ENCODE measurements at places on chromosomes 16 and 17.

DNA sequence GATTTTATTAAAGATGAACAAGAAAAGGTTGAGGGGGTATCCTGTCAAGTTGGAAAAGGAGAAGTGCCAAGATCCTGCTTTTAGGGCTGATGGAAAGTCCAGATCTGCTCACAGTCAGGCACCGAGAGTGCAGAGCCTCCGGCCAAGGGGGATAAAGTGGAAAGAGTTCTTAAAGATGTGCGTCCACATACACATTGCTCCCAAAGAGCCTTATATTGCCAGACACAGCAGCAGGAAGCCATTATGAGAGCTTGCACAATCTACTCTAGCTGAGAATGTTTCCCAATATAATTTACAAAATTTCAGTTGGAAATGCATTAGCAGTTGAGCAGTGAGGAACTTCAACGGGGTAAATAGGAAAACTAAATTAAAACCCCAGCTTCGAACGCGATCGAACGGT lies 95.6 kb downstream of the SALL1 start:
- DNase-seq: no peak

GRCh38 chr17:13940858-13941665 lies 128.2 kb upstream of the COX10 start:
- no peak for DNase-seq

DNA sequence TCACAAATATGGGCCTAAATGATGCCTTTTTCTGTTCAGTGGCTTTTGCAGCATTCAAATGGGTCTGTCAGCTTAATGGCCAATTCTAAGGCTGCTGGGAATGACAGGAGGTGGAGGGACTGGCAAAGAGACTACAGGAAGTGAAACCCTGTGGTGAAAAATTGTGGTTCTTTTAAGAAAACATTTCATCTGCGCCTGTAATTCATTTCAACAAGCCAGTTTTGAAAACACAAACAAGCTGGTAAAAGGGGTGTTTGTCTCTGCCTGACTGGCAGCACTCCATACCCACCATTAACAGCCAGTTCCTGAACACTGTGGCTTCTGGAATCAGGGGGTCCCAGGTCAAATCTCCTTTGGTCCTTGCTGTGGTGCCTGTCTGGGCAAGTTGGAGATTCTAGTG lies 3.6 kb upstream of the KDM8 start:
- no peak for DNase-seq

DNA sequence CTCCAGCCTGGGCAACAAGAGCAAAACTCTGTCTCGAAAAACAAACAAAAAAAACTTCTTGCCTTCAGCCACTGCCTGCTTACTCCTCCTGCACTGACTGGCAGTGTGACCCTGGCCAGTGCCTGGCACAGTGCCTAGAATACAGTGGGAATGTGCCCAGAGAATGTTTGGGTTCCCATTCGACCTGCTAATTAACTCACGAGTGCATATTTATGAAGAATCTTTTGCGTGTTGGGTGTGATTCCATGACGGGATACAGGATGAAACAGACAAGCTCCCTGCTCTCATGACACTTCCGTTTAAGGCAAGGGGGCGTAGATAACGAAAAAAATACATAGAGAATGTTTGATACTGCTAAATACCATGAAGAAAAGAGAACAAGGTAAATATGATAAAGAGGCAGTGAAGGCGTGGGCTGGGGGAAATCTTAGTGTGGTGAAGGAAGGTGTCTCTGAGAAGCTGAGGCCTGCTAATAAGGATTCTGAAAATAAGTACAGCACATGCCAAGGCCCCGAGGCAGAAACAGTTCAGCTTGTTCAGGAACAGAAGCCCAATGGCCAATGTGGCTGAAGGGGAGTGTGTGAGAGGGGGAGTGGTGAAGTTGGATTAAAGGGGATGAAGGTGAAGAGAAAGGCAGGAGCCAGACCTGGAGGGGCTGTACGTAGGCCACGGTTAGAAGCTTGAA lies 4.3 kb downstream of the ABI3 start:
- DNase-seq: no peak

GRCh38 chr16:1431497-1432270 lies 806 bp downstream of the PERCC1 start:
- no peak for DNase-seq

GRCh38 chr17:65345261-65346005 lies 208.3 kb downstream of the RGS9 start:
- DNase-seq: no peak

DNA sequence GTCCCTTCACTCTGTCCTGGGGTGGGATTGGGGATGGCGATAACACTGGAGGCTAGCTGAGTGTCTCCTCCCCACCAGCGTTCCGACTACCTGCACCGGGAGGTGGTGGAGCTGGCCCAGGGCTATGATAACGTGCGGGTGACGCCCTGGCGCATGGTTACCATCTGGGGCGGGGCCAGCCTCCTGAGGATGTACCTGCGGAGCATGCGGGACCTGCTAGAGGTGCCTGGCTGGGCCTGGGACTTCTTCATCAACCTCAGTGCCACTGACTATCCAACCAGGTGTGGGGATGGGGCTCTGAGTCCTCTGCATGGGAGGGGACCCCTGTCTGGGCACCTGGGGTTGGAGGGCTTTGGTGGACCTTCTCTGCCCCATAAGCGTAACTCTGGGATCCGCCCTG lies 8.8 kb downstream of the XYLT2 start:
- no peak for DNase-seq

DNA sequence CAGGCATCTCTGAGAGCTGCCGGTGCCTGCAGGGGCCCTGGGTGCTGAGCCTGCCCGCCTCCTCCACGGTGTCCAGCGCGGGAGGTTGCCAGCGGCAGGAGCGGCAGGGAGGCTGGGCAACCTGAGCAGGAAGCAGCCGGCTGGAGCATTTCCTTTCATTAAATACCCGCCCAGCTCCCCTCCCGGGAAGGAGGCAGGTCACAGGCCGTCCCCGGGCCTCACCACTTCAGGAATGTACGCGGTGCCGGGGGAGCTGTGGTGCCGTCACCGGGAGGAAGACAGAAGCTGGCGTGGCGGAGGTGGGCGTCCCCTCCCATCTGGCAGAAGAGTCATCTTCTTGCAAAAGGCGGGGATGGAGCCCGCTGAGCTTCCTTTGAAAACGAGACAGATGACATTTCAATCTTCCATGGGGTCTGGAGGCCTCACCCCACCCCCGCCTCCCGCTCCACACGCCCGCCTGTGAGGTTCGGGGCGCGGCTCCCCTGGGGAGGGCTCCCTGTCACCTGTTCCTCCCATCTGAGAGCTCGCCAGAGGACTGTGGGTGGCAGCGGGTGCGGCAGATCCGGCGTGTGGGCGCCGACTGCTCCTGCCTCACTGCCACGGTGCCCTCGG lies 16.0 kb downstream of the SOX8 start:
- DNase-seq: no peak

DNA sequence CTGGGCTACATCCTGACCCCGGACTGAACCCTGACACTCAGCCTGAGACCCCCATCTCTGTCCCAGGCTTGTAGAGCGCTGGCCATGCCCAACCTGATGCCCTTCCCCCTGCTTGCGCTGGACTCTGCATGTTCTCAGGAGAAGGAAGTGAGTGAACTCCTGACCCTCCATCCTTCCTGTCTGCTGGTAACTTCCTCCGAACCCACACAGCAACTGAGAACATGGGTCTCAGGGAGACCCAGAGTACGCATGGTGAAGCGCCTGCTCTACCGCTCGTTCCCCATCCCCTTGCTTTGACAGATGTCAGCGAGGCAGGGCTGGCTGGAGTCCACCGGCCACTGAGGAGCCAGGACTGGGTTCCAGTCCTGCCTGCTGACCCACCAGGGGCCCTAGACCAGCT lies 6.1 kb downstream of the CAMKK1 start:
- no peak for DNase-seq

- no peak for DNase-seq
These were observed 8.1 kb upstream of the IGF2BP1 start for GRCh38 chr17:48989100-48989499.

- DNase-seq: no peak
These were observed 102.5 kb upstream of the MAF start for GRCh38 chr16:79703066-79703465.

DNA sequence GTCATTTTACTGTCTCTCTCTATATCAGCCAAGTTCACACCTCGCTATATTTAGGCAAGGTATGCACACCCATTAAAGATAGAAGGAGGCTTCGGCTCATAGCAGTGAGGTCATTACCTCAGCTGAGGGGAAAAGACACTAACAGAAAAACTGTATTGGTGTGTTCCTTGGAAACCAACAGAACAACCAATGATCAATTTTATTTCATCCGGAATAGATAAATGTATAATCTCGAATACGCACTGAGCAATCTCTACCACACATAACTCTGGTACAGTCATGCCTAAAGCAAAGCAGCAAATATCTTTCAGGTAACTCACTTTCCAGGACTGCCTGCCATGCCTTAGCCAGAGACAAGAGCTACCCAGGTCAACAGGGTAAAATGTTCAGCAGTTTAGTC lies 109.9 kb upstream of the CORO6 start:
- DNase-seq: no peak

- no peak for DNase-seq
These were observed 4.4 kb downstream of the EPN3 start for GRCh38 chr17:50536683-50537646.

DNA sequence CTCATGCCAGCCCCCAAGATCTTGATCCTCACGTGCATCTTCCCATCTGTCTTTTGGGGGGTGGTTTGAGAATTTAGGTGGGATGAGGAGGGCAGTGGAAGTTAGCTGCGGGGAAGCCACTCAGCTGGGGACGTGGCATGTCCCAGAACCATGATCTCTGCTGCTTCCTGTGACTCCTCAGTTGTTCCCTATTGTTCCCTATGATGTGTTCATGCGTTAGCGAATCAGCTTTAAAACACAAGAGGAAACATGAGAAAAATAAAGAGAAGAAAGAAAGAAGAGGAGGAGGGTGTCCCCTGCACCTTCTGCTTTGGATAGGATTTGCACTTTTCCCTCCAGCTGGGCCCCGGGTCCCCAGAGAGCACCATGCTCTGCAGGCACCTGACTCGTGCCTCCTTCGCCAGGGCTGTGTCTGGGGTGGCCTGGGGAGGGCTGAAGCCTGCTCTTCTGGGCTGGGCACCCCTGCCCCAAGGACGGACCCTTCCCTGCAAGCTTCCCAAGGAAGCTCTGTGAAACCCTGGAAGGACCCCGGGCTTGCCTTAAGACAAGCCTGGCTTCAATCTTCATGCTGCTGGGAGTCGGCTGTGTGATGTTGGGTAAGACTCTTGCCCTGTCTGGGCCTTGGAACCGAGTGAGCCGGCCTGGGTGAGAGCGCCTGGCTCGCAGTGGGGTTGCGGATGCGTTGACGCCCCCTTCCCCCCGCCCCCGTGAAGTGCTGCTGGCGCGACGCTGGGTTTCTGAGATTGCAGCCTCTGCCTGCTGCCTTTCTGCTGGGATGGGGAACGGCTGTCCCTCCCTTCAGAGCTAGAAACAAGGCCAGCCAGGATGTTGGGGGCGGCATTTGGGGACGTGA lies 62.8 kb upstream of the CIBAR2 start:
- no peak for DNase-seq

DNA sequence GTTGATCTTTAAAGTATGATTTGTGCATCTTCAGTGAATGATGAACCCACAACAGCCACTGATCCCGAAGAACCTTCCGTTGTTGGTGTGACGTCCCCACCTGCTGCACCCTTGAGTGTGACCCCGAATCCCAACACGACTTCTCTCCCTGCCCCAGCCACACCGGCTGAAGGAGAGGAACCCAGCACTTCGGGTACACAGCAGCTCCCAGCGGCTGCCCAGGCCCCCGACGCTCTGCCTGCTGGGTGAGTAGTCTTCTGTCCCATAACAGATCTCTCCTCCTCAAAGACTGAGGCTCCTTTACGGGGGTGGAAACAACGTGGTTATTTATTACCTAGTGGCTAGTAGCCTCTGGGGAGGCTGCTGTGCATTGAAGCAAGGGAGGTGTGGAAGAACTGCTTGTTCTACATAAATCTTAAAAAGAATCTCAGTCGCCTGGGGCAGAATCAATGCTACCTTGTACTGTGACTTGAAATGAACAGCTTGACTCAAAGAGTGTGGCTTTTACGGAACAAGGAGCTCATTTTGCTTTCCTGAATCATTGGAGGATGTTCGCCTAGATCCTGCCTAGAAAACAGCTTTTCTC lies 63.0 kb upstream of the CLEC18A start:
- DNase-seq: no peak

DNA sequence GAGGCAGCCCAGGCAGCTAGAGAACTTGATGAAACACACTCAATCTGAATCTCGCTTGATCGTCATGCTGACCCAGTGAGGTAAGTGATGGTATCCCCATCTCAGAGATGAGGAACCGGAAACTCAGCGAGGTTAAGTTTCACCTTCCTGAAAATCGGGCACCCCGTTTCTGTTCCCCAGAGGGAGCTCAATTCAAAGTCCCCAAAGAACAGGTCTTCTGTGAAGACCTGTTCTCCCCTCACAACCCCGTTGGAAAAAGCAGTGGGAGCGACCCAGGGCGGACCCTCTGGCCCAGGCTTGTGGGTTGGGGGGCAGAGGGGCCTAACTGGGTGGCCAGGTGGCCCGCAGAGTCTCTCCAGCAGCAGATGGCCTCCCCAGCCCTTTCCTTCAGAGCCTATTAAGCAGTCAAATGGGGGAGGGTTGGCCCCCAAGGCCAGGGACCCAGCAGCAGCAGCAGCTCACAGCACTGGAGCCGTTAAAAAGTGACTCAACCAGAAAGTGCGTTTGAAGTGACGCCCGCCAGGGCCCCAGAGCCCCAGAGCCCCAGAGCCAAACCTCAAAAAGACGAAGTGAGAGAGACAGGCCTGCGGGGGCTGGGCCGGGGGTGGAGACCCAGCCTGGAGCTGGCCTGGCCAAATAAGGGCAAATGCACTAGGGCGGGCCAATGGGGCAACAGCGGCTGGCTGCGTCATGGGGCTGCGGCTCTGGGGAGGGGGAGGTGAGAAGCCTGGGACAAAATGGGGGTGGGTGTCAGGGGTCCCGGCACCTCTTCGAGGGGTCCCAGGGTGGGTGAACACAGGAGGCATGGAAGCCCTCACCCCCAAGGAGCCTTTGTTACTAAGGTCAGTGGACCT lies 9.2 kb upstream of the TSPOAP1 start:
- DNase-seq: no peak

- DNase-seq: no peak
These were observed 4.0 kb upstream of the MRPS34 start for GRCh38 chr16:1776991-1777374.

GRCh38 chr17:61570118-61570517 lies 20.9 kb downstream of the NACA2 start:
- DNase-seq: no peak

GRCh38 chr17:55295411-55296170 lies 30.8 kb downstream of the HLF start:
- no peak for DNase-seq

GRCh38 chr17:72457712-72458111 lies 336.9 kb downstream of the SOX9 start:
- no peak for DNase-seq

DNA sequence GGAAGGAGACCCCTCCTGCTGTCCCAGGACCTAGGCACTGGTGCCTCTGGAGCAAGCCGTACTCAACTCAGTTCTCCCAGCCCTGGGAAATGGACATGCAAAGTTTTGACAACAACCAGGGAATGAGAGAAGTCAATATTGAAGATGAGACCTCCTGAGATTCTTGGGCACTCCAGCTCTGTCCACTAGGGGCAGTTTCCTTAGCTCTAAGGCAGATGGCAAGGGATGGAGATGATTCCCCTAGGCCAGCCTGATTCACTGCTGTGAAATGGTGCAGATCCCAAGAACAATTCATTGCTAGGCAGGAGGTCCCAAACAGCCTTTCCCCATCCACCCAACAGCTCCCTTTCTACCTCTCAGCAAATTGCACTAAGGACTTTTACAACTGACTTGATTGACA lies 20.5 kb upstream of the SDR42E2 start:
- DNase-seq: peak; percentile 33

GRCh38 chr16:58031016-58031800 lies 5.7 kb downstream of the MMP15 start:
- DNase-seq: no peak

GRCh38 chr16:80303691-80304090 lies 237.1 kb upstream of the DYNLRB2 start:
- DNase-seq: no peak

GRCh38 chr17:7951143-7951792 lies 19.3 kb downstream of the CNTROB start:
- no peak for DNase-seq

Data from HuH-7.5 (cell line).